ENCODE measurements at places on chromosomes 5 and 9.

- no peak for DNase-seq
Measured at GRCh38 chr9:124388275-124389048, 26.8 kb downstream of the PSMB7 start.

GRCh38 chr5:41213340-41213739 lies at the start of gene C6:
C6 (minus strand) TSS chr5:41213532; CDS start chr5:41203230, 10,302 bp downstream.
- DNase-seq, result no peak

GRCh38 chr5:156479849-156480248 lies 152.9 kb downstream of the SGCD start:
- DNase-seq, result peak; percentile 9

DNA sequence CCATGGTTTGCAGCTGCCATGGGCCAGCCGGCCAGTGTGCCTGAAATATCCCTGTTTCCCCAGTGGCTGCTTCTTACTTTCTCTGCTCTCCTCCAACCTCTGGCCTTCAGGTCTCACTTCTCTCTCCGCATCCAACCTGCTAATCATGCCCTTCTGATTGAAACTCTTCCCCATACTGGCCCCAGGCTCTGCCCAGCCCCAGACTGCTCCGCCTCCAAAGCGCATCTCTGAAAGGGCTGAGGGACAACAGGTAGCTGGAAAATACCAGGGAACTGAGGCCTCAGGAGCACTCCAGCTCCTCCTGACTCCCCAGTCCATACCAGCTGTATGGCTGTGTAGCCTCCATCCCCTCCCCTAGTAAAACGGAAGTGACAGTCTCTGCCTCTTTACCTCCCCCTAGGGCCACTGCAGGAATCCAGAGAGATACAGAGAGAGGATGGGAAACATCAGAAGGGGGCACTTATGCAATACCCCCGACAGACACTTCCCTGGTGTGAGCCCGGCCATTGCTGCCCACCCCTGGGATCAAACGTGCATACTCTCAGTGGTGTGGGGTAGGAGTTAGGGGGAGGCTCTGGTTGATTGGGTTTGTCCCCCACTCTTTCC lies 34.2 kb downstream of the PAX5 start:
- no peak for DNase-seq

DNA sequence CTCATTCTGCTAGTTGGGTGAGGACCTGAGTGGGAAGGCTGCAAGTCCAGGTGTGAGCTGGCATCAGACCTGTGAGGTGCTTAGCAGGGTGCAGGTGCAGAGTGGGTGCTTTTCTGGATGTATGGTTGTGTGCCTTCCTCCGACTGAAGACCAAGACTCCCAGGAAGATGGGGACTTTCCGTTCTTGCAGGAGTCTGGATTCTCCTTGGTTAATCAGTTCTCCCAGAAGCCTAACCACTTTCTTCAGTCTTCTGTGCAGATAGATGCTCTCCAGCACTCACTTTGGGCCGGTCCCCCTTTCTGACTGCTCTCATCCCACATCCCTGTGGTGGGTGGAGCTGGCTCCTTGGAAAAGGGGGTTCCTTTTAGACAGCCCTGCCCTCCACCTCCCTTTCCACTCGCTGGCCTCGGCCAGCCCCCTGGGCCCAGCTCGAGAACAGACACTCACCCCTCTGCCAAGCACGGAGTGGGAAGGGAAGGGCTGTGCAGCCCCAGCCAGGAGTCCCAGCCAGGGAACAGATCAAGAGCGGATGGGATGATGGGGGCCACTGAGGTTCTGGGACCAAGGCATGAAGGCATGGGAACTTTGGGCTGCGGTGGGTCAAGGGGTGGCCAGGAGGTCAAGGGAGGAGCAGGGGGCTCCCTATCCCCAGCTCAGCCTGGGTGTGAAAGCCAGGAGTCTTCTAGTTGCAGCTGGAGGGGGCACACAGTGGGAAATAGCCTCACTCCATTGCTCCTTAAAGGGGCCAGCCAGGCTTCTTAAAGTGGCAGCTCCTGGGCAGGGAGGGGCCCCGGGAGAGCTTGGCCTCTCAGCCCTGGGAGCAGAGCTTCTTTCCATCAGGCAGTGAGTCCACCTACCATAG lies 62.4 kb downstream of the FGF18 start:
- no peak for DNase-seq

- no peak for DNase-seq
Measured at GRCh38 chr5:3377831-3378230, 217.8 kb upstream of the IRX1 start.

DNA sequence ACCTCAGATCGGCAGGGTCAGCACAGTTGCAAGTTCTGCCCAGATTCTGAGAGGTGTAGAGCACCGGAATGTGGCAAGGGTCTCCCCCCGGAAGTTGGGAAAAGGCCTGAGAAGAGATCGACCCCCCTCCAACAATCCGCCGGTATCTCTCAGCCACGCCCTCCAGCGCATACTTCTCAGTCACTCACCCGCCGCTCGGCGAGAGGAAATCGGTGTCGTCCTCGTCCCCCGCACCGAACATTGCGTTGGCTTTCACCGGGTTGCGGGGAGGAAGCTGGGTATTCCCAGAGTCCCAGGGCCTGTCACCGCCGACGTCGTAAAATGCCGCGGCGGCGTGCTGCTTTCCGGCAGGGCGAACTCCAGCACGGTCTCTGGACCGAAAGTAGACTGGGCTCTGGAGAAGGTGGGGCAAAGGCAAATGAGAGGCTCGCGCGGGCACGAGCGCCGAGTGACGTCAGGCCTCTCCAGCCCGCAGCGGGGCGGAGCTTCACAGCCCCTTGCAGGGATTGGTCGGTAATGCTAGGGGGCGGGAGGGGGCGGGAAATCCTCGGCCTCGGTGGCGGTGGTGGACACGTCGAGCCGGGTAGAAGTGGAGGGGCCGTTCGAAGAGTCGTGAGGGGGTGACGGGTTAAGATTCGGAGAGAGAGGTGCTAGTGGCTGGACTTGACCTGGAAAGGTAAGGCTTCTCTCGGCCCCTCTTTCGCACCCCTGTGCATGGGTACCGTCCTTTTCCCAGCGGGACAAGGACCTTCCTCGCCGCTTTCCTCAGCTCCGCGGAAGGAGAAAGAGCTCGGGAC lies at the start of the genes FKBP15 and SLC31A1:
TSS of gene FKBP15 (minus strand) at position 275 of the 797 bp plus-strand sequence. CDS start at position 241, 34 bp downstream.
TSS of gene SLC31A1 (plus strand) at position 542 of the 797 bp plus-strand sequence. CDS start 34,605 bp downstream, outside the sequence.
- DNase-seq, result peak; percentile 96

- no peak for DNase-seq
Measured at GRCh38 chr5:136890431-136891148, 525.2 kb upstream of the TRPC7 start.

DNA sequence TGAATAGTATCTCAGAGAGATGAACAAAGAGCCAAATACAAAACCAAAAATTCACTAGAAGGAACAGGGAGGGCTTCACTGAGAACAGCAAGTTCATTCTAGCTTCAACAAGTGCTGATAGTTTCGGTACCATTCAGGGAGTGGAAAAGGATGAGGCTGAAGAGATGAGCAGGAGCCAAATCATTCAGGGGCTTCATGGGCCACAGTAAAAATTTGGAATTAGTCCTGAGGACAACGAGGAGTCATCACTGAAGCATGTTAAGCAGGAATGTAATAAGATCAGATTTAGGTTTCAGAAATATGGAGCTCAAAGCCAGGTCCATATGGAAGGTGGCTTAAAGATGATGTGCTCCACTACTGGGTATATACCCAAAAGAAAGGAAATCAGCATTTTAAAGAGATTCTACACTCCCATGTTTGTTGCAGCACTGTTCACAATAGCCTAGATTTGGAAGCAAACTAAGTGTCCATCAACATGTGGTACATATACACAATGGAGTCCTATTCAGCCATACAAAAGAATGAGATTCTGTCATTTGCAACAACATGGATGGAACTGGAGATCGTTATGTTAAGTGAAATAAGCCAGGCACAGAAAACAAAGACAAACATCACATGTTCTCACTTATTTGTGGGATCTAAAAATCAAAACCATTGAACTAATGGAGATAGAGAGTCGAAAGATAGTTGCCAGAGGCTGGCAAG lies 36.2 kb downstream of the SPOCK1 start:
- no peak for DNase-seq

DNA sequence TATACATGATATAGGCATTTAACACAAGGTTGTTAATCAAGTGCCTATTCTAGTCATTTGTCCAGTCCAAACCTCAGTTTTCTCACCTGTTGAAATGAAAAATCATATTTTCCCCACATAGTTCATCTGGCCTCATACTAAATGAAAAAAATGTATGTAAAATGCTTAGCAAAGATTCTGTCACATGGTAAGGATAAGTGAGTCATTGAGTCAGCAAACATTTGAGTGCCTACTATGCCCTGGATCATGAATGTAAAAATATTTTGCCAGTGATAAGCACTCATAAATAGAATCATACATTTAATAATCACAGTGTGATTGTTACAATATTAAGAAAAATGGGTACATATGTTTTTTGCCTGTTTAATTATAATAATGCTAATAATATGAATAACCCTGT lies 181.2 kb upstream of the PAPPA start:
- DNase-seq, result no peak

DNA sequence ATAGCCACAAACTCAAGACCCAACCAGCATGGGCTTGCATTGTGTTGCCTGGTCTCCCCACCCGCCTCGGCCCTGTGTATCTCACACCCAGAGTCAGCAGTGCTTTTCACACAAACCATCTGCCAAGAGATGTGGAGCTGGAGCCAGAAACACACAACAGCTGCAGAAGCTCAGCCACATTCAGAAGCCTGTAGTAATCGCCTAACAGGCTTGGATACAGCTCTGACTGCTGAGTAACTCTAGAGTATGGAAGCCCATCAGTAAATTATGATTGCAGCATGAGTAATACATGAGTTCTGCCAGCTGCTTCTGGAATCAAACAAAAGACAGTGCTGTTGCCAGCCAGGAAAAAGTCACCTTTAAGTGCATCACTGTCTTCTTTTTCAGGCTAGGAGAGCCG lies 16.0 kb downstream of the TEK start:
- no peak for DNase-seq

DNA sequence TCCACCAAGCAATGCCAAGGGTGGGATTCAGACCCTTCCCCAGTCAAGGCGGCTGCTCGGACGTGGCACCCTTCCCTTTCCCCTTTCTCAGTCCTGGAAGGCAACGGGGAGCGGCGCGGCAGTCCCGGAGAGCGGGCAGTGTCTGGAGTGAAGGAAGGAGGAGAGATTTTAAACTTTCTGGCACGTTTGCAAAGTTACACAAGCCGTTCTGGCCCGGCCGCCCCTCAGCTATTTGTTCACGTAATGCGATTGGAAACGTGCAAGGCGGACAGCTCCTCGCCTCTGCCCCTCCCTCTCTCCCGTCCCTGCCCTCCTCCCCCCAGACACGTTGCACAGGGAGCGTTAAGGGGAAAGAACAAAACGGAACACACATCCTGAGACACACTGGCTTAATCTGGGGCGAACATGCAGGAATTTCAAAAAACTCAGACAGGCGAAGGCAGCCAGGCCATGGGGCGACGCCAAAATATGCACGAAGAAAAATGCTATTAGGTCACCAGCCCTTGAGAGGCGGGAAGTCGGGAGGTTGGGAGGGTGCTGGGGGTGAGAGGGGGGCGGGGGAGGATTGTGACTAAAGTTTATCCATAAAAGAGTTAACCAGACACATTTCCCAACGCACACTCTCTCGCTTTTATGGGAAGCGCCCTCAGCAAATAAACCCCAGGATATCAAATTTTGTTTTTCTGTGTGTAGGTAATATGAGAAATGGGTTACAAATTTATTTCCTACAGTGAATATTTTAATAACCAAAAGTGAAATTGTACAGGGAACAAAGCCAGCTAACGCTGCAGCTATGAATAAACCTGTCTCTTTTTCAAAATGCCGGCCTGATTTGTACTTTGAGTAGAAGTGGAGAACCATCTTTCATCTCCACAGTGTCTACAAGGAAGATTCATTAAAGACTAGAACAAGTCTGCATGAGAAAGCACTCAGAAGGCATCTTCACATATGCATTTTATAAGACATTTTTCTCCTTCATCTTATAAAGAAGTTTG lies at the start of gene LOX:
TSS of gene LOX (minus strand) at position 144 of the 995 bp plus-strand sequence. CDS start 274 bp downstream, outside the sequence.
- no peak for DNase-seq

- no peak for DNase-seq
Measured at GRCh38 chr5:156918311-156918845, 44.6 kb downstream of the TIMD4 start.

DNA sequence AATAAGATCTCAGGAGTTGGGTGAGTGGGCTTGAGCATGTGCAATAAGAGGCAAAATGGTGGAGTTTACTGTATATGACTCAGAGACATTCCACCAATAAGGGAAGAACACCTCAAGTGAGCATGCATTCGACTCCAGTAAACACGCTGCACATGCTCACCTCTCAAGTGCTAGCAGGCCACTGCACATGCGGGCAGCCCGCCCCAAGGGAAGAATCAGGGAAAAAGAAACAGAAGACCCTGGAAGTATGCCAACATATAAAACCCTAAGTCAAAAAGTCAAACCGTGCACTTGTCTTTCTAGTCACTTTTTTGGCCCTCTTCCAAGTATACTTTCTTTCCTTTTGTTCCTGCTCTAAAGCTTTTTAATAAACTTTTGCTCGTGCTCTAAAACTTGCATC lies 245.3 kb upstream of the RASA1 start:
- no peak for DNase-seq

DNA sequence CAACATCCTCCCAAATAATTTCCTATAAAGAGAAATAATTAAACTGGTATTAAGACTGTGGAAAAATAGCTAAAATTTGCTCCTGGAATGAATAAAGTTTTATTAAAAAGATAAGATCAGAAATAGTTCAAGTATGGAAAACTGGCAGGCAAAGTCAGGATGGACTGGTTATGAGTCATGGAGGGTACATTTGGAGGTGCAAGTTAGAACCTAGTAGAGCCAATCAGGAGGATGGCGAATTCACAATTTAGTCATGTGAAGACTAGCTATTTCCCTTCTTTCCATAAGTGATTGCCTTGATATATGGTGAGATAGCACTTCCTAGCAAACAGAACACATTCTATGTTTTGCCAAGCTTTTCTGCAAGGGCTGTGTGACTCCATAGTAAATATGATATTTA lies 1303.5 kb downstream of the EFNA5 start:
- DNase-seq, result no peak

DNA sequence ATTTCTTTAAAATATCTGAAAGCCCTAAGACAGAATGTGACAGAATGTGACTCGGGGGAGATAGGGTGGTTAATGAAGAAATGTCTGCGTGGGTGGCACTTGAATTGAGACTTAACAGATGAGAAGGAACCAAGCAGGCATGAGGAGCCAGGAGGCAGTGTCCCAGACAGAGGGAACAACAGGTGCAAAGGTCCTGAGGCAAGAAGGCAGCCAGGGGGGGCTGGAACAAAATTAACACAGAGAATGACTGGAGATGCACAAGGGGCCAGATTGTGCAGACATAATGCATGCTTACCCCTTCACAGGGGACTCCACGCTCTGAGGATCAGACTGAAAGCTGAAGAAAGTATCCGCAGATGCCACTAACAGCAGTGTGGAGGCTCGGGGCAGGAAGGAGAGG lies 1.7 kb downstream of the LMAN2 start:
- DNase-seq, result no peak

- DNase-seq, result no peak
Measured at GRCh38 chr9:114546851-114547250, 40.7 kb upstream of the ATP6V1G1 start.

DNA sequence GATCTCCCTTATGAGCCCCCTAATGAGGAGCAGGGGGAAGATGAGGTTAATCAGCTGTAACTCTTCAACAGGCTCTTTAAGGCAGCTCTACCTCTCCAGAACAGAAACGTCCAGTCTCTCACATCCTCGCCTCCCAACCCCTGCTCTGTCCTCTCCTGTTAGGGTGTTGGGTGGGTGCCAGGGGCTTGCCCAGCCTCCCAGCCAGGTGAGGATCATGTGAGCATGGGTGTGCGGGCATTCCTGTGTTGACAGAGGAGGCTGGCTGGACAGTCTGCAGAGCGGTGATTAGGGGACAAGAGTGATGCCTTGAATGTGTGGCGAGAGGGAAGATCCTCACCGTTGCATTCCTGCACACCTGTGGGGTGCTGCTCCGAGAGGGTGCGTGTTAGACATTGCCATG lies 51.7 kb downstream of the CCDC180 start:
- DNase-seq, result no peak
